ENCODE measurements at places on chromosomes 11 and 22.

DNA sequence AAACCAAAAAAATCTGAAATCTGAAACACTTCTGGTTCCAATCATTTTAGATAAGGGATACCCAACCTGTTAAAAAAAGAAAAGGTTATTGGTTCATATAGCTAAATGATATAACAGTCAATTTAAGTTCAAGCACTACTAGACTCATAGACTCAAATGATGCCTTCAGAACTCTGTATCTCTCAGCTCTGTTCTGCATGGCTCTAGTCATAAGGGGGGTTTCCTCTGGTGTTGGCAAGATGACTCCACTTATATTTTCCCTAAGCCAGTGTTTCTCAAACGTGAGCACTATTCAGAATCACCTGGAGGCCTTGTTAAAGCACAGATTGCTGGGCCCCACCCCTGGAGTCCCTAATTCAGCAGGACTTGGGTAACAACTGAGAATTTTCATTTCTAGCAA is 11.5 kb upstream of the RRAS2 start:
- no peak for DNase-seq

GRCh38 chr11:19666951-19667350 is 45.7 kb upstream of the NAV2 start:
- DNase-seq, result no peak

DNA sequence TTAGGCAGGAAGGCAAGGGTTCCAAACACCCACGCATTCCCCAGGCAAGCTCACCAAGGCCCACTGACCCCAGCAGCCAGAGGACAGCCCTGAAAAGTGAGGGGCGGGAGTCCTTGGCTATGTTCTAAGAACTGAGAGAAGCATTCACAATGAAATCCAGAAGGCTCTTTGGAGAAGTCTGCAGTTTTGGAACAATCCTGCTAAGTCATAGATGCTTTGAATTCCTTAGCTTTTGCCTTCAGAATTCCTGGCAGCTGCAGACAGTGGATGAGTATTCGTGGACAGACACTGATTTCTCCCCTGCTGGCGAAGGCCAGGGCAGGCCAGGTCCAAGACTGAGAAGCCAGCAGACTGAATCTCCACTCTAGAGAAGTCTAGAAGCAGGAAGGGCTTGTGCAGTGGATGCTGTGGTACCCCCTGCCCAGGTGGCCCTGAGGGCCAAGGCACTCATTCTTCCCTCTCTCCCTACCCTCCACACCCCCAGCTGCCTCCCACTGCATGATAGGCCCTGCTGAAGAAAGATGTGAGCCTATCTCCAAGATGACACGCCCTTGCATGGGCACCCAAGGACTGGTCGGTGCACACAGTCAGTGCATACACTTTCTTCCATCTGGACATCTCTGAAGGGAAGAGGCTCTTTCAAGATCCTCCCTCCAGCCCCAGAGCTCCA is 133.2 kb upstream of the TEAD1 start:
- no peak for DNase-seq

DNA sequence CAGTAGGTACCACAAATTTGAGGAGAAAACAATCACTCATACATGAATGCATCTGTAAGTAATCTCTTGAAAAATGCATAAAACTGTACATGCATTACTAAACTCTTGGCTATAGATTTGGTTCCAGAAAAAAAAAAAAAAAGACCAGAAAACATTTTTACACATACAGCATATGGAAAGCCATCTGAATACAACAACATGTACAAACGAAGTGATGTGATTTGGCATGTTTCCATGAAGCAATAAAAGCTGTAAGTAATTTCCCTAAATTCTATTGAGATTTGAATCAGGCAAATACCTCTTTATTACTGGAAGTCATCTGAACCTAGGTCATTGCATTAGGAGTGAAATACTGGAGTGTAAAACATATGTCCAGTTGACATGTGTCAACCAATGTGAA is 31.9 kb upstream of the ZC3H12C start:
- no peak for DNase-seq

- no peak for DNase-seq
Measured at GRCh38 chr11:20483931-20484330, 96.4 kb downstream of the PRMT3 start.

DNA sequence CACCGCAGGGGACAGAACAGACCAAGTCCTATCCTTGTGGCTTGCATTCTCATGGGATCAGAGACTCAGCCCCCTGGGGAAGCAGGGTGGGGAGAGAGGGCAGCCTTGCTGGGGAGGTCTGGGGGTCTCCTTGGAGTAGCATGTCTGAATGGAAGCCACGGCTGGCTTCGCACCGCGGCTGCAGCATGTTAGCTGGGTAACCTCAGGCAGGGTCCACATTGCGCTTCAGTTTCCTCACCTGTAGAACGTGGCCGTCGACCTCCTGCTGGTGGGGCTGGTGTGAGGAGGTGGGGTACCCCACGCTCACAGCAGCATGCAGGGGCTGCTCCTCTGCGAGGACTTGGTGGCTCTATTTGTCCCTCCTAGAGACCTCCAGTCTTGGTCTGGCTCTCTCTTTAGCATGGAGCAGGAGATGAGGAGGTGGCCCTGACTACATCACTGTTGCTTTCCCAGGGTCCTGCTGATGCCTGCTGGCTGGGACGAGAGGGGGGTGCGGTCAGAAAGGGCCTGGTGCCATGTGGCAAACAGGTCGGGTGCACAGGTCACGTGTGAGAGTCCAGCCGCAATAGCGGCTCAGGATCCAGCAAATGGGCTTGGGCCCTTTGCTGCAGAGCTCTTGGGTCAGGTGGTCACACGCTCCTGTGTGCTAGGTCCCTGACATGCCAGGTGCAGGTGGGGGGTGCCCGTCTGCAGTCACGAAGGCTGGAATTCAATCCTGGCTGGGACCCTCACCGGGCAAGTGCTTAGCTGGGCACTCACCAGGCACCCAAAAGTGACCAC is 35.4 kb upstream of the SMIM38 start:
- DNase-seq, result no peak

DNA sequence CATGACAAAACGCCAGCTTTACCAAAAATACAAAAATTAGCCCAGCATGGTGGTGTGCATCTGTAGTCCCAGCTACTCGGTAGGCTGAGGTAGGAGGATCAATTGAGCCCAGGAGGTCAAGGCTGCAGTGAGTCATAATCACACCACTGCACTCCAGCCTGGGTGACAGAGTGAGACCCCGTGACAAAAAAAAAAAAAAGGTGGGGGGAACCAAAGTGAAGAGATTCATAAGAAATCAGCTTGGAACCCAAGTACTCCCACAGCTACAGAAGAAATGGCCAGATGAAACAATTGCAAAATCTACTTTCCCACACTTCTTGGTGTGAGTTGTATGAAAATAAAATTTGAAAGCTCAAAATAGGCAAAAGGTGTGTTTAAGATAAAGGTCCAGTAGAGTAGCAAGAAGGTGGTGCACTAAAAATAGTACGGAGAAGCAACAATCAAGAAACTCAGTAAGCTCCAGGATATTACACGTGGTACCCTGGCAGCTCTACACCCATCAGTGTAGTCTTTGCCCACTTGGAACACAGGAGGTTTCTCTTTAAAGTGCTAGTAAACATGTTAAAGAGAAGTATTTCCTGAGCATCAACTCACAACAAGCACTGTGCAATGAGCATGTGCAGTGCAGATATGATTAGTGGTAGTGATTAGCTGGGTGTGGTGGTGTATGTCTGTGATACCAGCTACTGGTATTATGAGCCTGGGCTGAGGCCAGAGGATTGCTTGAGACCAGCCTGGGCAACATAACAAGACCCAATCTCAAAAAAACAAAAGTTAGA is 5.3 kb downstream of the HARBI1 start:
- DNase-seq, result no peak

GRCh38 chr11:22192642-22193347 is at the start of gene ANO5:
TSS of gene ANO5 (plus strand) at chr11:22193085. CDS start at chr11:22193493, 408 bp downstream.
- no peak for DNase-seq

DNA sequence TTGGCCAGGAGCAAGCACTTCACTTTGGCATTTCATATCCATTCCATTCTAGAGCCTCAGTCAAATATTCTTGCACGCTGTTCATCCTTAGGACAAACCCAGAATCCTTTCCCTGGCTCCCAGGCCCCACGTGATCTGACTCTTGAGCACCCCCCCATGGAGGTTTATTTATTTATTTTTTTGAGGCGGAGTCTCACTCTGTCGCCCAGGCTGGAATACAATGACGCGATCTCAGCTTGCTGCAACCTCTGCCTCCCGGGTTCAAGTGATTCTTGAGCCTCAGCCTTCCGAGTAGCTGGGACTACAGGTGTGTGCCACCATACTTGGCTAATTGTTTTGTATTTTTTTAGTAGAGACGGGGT is 12.7 kb upstream of the TSGA10IP start:
- no peak for DNase-seq

GRCh38 chr22:38572065-38572464 is 2.1 kb upstream of the DMC1 start:
- DNase-seq, result no peak

- DNase-seq, result no peak
Measured at GRCh38 chr22:43820651-43821305, 8.7 kb upstream of the EFCAB6 start.

- no peak for DNase-seq
Measured at GRCh38 chr22:20001082-20001638, 15.5 kb downstream of the ARVCF start.

DNA sequence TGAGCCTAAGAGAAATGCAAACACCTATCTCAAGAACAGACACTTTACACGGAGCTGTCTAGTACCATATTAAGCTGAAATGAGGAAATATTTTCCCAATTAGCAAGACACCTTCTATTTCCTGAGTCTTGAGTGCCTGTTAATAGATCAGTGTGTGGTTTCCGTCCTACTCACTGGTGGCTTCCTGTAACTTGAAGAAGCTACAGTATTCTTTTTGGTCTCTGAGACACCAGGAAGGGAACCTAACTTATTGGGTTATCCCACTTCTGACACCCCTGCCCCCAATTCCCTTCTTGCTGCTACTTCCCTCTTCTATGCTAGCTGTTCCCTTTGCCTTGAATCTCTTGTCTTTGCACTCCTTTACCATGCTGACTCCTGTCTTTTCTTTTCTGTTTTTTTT is 92.7 kb downstream of the FDX1 start:
- DNase-seq, result no peak

DNA sequence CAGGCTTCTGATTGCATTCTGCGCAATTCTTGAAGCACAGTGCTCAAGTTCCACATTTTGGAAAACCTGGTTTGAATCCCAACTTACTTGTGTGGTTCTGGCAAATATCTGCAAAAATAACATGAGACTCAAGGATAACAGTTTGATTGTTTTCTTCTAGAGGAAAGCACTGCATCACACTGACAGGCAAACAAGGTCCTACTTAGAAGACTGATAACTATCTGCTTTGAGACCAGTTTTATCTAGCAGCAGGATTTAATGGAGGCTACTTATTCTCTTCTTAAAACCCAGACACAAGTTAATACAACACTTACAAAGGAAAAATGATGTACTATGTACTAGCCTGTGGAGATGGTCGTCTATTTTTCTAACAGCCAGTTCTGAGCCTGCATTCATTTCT is 41.4 kb downstream of the RIC3 start:
- no peak for DNase-seq

All from stimulated activated CD4-positive, alpha-beta T cell treated with anti-CD3 and anti-CD28 coated beads, Interleukin-12 subunit alpha, Interleukin-12 subunit beta, amount 100 ng/mL, for 48 hours (primary cell).